ENCODE measurements at places on chromosomes 2 and 18.
A peak's percentile ranks its signal among the peaks of the same experiment; 100 is the strongest.

DNA sequence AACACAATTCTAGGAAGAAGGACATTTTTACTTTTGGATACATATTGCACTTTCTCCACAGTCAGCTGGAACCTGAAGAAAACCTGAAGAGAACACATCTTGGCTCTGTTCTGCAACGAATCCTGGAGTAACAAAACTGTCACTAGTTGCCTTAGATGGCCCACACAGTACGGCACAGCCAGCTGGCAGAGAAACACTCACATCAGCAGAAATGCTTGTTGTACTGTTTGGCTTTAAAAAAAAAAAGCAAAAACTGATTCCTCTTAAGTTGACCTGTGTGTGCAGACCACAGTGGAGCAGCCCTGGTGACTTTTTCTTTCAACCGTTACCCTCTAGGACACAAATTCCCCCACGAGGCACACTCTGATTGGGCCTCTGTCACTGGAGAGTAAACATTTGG lies 152.3 kb upstream of the TWIST2 start:
- no peak for DNase-seq

GRCh38 chr18:13390711-13391110 lies 172.2 kb downstream of the LDLRAD4 start:
- no peak for DNase-seq

- DNase-seq: no peak
Observed at GRCh38 chr18:77736842-77737241, 487.2 kb downstream of the GALR1 start.

DNA sequence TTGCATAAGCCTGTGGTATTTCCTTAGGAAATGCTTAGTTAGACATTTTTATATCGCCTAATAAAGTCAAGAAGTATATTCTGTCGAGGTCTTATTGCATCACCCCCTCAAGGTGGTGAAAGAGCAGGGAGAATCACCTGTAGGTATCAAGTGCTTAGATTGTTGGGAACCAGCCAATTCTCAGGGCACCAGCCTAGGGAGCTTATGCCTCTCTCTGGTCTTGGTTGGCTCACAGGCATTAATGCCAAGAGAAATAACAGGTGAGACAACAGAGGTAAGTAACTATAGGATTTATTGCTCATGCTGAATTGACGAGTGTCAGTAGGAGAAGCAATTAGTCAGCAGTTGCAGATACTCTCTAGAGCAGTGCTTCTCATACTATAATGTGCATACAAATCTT lies 663.3 kb upstream of the ZNF804A start:
- DNase-seq: no peak

GRCh38 chr2:105261061-105261460 lies 19.5 kb downstream of the GPR45 start:
- no peak for DNase-seq

- DNase-seq: no peak
Observed at GRCh38 chr18:23569299-23570063, 16.8 kb downstream of the NPC1 start.

DNA sequence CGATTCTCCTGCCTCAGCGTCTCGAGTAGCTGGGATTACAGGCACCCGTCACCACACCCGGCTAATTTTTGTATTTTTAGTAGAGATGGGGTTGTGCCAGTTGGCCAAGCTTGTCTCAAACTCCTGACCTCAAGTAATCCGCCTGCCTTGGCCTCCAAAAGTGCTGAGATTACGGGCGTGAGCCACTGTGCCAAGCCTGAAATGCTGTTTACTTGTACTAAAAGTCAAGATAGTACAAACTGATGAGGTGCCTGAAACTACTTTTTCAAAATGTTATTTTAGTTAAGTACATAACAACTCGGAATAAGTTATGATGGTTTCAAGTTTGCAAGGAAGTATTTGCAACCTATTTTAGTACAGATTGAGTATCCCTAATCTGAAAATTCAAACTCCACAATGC lies 85.7 kb downstream of the CEP192 start:
- DNase-seq: no peak

DNA sequence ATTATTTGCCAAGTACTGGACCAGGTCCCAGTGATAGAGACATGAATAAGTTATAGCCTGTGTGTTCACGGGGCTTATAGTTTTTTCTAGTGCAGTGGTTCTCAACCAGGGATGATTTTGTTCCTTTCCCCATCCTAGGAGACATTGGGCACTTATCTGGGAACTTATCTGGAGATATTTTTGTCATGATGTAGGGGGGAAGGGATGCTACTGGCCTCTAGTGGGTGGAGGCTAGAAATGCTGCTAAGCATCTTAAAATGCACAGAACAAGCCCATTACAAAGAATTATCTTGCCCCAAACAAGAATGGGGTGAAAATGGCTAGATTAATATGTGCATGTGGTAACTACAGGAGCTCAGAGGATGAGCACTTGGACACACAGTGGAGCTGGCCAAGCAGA lies 75.2 kb downstream of the KLHL29 start:
- no peak for DNase-seq

- no peak for DNase-seq
Observed at GRCh38 chr2:69762025-69762424, 20.1 kb downstream of the ANXA4 start.

DNA sequence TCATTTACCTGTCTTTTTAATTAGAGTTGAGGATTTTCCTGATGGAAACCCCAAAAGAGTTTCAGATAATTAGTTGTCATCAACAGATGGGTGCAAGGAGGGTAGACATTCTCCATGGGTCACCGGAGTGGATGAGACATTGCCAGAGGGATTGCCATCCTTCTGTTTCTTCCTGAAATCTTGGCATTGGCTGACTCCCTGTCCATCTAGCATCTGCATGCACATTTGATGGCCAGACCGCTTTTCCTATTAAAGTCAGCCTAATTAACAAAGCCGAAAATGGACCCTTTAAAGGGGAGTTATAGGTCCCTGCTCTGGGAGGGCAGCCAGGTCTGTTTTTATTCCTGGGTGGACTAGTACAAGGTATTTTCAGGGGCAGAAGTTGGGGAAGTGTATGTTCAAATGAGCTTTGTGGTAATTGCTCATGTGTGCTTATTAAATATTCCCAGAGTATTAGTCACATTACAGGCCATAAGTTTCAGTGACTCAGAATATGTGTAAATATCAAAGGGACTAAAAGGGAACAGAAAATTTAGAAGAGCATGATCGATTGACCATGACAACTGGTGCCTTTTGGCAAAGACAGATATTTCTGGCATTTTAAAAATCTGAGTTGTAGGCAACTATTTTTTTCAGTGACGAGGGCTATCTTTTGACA lies 209.8 kb downstream of the PHLPP1 start:
- no peak for DNase-seq

DNA sequence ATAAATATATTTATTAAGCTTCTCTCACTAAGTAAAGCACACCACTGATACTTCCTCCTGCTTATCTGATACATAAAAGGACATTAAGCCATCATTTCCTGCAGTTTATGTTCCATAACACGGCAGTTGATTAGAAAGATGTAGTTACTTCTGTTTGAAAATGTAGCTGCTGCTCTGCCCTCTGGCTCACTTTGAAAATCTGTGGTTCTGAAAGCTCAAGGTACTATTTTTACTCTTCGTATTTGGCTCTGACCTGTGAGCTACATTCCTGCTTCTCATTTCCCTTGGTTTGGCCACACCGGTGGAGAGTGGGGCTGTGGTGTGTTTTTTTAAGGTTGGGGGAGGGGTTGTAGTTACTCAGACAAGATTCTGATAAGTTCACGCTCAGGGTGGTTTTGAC lies 12.8 kb upstream of the TTN start:
- peak; percentile 17 for DNase-seq

DNA sequence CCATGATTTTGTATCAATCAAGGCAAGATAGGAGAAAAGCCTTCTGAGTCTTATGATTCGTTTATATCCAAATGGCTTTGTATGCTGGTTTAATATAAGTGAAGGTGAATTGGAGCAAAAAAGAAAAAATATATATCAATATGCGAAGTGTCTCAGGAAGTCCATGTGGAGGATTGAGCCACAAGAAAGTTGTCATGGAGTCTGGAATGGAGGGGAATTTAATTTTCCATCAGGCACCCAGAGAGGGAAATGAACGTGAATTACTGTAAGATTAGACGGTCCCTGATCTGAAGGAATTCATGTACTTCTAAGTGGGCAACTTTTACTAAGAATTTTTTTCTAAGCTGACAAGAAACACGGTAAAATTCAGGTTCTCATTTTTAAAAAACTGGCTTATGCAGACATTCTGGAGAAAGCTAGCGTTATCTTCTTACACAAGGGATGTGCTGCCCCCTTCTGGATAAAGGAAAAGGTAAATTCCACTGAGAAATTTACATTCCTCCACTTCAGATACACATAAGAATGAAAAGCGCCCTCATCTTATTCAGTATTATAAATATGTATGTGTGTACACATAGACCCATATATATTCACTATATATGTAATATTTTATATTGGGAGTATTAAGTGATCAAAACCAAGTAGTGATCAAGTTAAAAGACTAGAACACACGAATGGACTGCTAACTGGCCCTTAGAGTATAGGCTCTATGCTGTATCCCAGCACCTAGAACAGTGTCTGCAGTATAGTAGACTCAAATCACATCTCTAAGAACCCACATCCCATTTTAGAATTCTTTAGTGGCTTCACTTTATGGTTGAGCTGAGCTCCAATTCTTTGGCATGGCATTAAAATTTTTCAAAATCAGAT lies 289.0 kb upstream of the TFPI start:
- DNase-seq: no peak

DNA sequence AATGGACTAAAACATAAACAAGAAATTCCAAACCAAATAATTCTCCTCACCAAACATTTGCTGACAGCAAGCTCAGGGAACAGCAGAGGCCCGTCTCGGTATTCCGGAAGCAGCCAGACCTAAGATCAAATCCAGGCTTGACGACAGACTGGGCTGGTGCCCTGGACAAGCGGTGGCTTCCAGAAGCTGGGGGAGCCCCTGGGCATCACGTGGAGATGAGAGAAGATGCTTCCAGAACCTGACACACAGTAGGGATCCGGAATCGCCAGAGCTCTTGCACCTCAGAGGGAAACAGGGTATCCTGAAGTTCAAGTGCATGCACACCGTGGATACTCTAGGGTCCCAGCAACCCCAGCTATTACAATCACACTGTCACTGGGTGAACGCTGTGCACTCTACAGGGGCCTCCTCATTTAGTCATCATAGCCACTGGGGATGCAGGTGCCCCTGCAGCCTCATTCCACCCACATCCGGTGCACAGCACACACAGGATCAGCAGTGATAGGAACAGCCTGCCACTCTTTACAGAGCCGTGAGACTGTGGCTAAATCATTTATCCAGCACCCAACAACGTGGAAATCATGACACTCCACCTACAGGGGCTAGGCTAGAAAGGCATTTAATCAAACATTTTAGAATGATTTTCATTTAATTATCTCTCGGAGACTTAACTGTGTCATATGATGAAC lies 102.6 kb downstream of the HDAC4 start:
- DNase-seq: no peak

GRCh38 chr18:23237524-23238151 lies 102.4 kb downstream of the CABLES1 start:
- peak; percentile 81 for DNase-seq

DNA sequence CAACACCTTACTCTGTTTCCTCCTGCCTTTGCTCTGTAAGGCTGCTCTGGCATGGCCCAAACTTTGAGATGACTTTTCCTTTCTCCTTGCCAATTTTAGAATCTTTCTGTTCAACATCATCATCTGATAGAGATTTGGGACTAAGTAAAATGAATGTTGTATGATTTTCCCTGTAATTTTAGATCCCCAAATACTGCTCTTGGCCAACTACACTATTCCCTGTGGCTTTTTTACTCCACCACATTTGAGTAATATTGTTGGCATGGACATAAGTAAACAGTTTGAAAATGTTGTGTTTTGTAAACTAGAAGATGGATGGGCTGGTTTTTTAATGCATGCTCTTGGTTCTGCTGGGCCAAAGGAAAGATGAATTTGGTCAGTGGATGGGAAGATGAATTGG lies 12.1 kb downstream of the LTBP1 start:
- no peak for DNase-seq

GRCh38 chr2:44167311-44167907 lies 1.3 kb upstream of the PPM1B start:
- no peak for DNase-seq

GRCh38 chr2:85318222-85319074 lies 9.3 kb downstream of the TGOLN2 start:
- DNase-seq: no peak

DNA sequence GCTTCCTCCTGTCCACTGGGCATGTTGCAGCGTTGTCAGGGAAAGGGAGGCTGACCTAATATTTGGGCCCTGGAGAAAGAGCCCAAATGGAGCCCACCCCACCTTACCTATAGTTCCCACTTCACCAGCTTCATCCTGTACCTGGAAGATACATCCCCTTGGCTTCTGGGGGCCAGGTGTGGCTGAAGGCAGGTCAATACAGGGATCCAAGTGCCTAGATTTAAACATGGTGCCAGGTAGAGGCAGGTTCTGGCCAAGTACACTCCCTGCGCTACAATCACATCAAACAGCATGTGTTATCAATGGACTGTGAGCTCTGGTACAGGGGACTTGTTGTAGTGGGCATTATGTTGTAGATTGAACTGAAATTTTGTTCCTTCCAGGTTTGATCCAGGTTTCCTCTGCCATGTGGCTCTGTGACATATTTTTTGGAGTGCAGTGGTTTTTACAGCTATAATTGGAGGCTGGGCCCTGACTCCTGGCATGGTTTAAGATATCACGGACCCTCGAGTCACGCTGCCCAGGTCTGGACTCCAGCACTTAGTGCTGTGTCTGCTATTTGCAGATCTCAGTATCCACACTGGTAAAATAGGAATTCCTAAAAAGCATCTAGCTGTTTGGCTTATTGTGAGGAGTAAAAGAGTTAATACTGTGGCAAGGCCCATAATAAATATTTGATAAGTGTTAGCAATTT lies 23.8 kb downstream of the MYCN start:
- DNase-seq: no peak

DNA sequence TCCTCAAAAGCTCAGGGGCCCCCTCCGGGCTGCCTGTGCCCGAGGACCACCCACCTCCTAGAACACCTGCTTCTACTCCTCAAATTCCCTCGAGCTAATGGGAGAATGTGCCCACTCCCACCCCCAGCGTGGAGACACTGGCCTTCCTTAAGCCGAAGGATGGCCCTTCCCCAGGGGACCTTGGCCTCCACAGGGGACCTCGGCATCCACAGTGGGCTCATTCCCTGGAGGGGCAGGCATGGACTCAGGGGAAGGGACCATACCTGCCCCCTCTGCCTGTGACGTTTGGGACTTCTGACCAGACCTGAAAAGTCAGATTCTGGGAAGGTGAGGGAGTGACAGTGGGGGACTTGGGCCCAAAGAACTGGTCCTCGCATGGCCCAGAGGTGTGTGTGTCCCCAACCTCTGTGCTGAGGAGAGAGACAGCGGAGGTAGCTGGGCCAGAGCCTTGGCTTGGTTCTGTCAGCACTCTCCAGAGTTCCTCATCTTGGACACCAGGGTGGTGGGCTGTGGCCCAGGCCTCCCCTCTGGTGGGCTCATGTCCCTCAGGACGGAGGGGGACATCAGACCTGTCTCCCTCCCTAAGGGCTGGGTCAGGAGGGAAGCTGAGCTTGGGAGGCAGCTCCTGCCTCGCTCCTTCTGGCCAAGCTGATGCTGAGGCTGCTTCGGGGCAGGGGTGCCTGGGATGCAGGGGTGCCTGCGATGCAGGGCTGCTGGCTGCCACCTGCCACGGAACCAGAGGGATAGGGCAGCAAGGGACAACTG lies 240.4 kb downstream of the HAUS1 start:
- DNase-seq: no peak
